ENCODE measurements at places on chromosomes 5 and 9.

DNA sequence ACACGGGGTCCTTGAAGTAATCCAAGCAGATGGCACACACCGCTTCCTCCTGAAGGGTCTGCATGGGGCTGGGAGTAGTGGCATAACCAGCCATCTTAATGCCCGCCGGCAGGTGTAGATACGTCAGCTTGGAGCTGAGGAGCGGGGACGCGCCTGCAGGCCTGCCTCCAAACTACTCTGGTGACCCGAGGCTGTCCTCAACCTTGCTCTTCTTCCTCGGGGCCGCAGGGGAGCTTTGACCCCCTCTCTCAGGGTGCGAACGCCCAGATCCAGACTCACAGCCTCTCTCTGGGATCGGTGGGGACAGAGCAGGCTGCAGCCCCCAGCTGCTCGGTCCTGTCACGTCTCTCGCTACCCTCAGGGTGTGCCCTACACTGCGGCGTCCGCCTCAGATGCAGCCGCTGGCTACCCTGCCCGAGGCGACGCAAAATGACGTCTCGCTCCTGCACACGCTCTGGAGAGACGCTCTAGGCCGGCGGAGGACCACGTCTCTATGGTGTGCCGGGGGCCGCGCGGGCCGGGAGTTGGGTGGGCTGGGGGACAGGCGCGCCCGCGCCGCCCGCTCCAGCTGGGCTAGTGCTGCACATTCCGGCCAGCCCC lies at the start of gene TRIM52:
Gene TRIM52 (minus strand): TSS at position 424 of the 600 bp plus-strand sequence. CDS start 330 bp downstream, at position 94.
- DNase-seq = no peak

DNA sequence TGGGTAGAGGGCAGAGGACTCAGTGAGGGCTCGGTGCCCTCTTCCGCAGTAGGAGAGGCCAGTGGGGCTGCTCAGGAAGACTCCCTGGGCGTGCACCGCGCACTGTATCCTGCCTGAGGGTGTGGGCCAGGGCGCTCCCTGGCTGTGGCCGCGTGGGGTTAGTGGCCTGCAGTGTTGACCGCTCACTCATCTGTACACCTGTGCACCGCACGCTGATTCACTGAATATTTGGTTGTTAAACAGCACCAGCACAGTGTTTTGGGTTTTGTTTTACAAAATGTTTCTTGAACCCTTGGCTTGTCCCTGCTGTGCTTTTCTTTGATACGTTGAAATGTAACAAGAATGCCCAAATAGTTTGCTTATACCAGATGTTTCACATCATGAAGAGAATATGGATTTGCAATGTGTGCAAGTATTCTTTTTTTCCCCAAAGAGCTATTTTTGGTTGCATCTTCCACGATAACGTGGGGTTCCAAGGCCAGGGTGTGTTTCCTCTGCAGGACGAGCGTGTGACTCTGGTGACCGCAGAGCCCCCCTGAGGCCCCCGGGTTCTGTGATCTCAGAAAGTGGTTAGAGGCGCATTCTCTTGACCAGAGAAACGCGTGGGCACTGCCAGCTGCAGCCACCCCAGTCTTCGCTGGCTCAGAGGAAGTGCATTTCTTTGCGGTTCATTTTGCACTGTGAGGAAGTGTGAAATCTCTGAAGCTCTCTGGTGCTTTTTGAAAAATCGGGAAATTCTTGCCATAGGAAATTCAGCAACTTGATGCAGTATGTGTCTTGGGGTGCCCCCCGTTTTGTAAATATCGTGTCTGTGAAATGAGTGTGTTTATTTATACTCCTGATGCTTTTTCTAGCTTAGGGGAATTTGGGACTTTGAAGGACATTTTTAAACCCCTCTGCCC lies 46.9 kb downstream of the AHRR start:
- DNase-seq = no peak

- DNase-seq = no peak
Observed at GRCh38 chr5:168198359-168198758, 93.1 kb upstream of the WWC1 start.

GRCh38 chr9:123741214-123741613 lies 188.7 kb downstream of the DENND1A start:
- no peak for DNase-seq

DNA sequence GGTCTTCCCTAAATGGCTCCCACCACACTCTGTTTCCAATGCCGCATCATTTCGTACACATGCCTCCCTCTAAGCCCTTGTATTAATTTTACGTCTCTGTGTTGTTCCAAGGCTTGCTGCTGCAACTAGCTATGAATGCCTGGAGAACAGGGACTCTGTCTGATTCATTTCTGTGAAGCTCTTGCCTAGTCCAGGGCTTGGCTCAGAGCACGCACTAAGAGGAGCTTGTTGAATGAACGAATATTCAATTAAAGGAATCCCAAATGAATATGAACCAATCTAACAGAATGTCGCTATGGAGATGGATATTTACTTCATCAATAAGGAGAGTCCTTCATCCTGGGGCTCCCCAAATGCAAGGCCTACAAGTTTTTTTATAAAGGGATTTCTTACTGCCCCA lies 55.3 kb downstream of the TGFBR1 start:
- no peak for DNase-seq

- DNase-seq = no peak
Observed at GRCh38 chr5:132209901-132210545, 17.6 kb downstream of the P4HA2 start.

DNA sequence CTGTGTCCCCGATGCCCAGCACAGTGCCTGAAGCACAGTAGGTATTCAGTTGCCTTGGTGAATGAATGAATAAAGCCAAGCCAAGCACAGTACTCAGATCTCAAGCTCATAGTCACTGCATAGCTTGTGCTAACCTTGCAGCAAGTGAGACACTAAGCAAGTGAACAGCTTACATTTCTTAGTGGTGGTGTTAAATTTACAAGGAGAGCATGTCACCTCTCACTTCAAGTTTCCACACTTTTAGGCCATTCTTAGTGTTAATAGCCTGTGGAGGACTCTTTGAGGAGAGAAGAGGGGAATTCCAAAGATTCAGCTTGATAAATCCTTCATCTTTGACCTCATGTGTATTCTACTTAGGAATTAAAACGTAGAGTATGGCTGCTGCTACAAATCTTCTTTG lies 104.7 kb downstream of the C9orf152 start:
- no peak for DNase-seq

GRCh38 chr9:69674716-69675438 lies 2.7 kb upstream of the APBA1 start:
- no peak for DNase-seq

DNA sequence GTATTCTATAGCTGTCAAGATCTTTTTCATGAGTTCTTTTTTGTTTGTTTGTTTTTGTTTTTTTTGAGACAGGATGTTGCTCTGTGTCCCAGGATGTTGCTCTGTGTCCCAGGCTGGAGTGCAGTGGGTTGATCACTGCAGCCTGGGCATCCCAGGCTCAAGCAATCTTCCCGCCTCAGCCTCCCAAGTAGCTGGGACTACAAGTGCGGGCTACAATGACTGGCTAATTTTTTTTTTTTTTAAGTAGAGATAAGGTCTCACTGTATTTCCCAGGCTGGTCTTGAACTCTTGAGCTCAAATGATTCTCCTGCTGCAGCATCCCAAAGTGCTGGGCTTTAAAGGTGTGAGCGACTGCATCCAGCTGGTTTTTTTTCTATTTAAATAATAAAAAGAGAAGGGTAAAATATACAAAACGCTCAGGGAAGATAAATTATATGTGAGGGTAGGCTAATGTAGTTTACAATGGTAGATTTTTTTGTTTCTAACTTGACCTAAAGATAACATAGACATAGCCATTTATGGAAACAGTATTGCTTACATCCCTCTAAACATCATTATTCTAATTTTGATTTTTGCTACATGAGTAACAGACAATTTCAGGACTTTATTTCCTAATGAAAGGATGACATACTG lies 21.9 kb downstream of the ERBIN start:
- no peak for DNase-seq

Measured in C1 segment of cervical spinal cord (tissue), 14 donors.